Smooth muscle cell of the umbilical artery (primary cell): ENCODE measurements at places on chromosomes 1 and 21. TPM values are rescaled to one million over a fixed set of nuclear protein-coding genes. Genes with fewer than 3 reads are reported as not detected.

Gene ELAPOR1
- total RNA-seq = 0.23 and 0.89 TPM in 2 replicates

Gene POLR3C
- 25.5 and 26.8 TPM in 2 replicates for total RNA-seq

Gene LRP8
- total RNA-seq = 10.7 and 35.2 TPM in 2 replicates

Gene SMG5
- 43.7 and 73.2 TPM in 2 replicates for total RNA-seq

Gene FAM72B
- 0.30 and 2.5 TPM in 2 replicates for total RNA-seq

Gene LCE3D
- total RNA-seq = not detected in 2 replicates

Gene C1orf115
- total RNA-seq = 0.28 and 0.30 TPM in 2 replicates

Gene CLDN17
- not detected in 2 replicates for total RNA-seq

Gene FOXD3
- not detected in 2 replicates for total RNA-seq

Gene HEYL
- under 0.01 TPM in 1 of 2 replicates, not detected in the other for total RNA-seq

Gene PAQR6
- total RNA-seq = 0.28 and 0.59 TPM in 2 replicates

Gene ARMH1
- total RNA-seq = 0.59 and 1.2 TPM in 2 replicates

Gene OR2W3
- total RNA-seq = not detected in 2 replicates

Gene NPHP4
- total RNA-seq = 6.2 and 9.7 TPM in 2 replicates

Gene CHIA
- under 0.01 TPM in 1 of 2 replicates, not detected in the other for total RNA-seq
